A673 (cell line): ENCODE measurements at places on chromosomes 5 and 9. TPM values are rescaled to one million over a fixed set of nuclear protein-coding genes. Genes with fewer than 3 reads are reported as not detected.

- no peaks in the 10 kb centered on the region for H3K36me3 ChIP-seq
- H3K27ac ChIP-seq: no peak overlapping the region
- H3K4me1 ChIP-seq: no peaks in the 10 kb centered on the region
Observed at GRCh38 chr5:1564824-1565736, 41.3 kb upstream of the LPCAT1 start.

The ZNF454 gene
- 2.4 and 3.4 TPM in 2 replicates for total RNA-seq

The RLN2 gene
- total RNA-seq: not detected in 2 replicates

GRCh38 chr5:54672871-54673270, 155.3 kb downstream of the SNX18 start:
- H3K4me3 ChIP-seq: no peak overlapping the region
- no peaks in the 10 kb centered on the region for H3K27me3 ChIP-seq

DNA sequence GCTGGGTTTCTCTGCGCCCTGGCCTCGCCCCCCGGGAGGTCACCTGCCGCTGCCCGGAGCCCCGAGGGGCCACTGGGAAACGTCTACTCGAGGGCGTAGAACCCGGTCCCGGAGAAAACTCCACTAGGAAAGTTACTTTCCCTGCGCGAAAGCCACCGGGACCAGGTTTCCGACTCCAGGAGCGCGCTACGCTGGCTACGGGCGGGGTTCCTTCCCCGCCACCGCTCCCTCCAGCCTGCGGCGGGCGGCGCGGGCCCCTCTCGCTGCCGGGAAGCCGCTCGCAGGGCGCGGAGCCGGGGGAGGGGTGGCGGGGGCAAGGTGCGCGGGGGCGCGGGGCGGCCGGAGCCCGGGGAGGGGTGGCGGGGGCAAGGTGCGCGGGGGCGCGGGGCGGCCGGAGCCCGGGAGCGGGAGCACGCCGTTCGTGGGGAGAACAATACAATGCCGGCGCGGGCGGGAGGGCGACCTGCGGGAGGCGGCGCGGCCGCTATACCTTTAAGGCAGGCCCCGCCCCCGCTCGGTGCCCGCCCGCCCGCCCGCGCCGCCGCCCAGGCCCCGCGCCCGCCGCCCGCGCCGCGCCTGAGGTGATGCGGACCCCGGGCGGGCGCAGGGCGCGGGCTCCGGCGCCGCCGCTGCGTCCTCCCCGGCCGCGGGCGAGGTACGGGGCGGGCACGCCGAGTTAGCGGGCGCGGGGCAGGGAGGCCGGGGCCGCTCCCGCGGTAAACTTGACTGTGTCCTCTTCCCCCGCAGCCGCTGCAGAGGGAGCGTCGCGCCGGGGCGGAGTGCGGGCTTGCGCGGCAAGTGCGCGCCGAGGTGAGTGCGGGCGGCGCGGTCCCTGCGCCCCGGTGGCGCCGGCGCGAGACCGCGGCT, 278.1 kb downstream of the AOPEP start:
- no peaks in the 10 kb centered on the region for H3K36me3 ChIP-seq
- peak overlapping the region; percentile 77 for H3K27ac ChIP-seq
- no peaks in the 10 kb centered on the region for H3K27me3 ChIP-seq
- peak overlapping the region; percentile 78 for H3K4me3 ChIP-seq

DNA sequence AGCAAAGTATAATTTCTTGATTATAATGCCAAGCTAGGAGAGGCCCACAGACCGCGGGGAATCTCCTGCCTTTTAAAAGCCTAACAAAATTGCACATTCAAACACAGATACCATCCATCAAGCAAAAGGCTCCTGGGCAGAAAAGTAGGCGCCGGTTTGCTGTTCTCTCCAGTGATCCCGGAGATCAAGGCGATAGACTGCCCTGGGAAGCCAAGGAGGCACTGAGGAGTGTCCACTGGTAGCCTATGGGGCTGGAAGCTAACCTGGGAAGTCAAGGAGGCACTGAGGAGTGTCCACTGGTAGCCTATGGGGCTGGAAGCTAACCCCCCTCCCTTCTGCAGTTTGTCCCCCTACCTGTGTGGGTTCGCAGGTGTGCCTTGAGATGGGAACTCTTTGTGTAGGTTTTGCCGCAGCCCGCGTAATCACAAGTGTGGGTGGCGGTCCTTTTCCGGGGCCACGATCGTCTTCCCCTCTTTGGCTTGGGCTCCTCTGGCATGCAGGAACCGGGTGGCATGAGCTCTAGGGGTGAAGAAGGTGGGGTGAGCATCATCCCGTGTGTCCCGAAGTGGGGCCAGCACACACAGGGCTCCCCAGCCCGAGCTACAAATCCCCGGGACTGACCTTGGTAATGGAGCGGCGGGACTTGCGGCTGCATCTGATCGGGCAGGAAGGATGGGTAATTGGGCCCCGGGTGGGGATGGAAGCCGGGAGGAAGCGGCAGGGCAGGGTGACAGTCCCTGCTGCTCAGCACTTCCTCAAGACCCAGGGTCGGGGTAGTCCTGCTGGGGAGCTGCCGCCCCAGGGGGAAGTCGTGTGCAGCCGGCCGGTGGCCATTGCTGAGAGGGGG, 2.7 kb downstream of the KLF4 start:
- peaks cover 41% of the 10 kb centered on the region for H3K27me3 ChIP-seq
- H3K36me3 ChIP-seq: no peaks in the 10 kb centered on the region
- peaks cover 22% of the 10 kb centered on the region for H3K4me1 ChIP-seq
- H3K27ac ChIP-seq: no peak overlapping the region

The TJP2 gene
- 7.2 and 10.4 TPM in 2 replicates for total RNA-seq

The FAM81B gene
- not detected in 2 replicates for total RNA-seq

DNA sequence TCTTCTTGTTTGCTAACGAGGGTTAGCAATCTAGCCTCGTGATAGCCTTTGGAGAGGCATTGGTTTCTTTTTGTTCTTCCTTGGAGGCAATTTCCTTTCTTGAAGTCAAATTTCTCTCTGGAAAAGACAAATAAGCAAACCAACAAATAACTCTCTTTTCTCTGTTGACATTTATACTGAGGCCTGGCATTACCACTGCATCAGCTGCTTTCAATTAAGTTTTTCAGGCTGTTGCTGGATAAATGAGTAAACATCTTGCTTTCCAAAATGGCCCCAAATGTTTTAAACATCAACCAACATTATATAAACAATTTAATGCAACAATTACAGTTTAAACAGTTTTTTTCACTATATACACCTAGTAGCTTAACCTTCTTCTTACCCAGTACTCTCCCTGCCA, 264.4 kb downstream of the HTR1A start:
- no peak overlapping the region for H3K27ac ChIP-seq
- H3K27me3 ChIP-seq: no peaks in the 10 kb centered on the region
- DNase-seq: no peak
- no peak overlapping the region for H3K4me3 ChIP-seq
- no peaks in the 10 kb centered on the region for H3K4me1 ChIP-seq
- H3K36me3 ChIP-seq: no peaks in the 10 kb centered on the region

DNA sequence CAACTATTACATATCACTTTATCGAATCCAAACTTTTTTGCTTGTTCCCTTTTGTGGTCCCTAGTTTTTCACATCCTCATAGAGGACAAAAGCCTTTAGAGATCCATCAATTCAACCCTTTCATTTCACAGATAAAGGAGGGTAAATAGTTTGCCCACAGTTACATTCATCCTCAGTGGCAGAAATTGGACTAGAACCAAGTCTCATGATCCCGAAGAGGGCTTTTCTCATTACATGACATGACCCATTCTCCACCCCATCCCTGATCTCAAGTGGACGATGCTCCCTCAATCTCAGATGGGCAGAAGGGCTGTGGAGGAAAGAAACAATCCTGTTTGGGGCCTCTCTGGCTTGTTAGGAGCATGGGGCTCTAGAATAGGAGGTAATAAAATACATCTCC, 23.1 kb downstream of the TICAM2 start:
- H3K4me1 ChIP-seq: peaks cover 4% of the 10 kb centered on the region
- no peak overlapping the region for H3K4me3 ChIP-seq
- H3K36me3 ChIP-seq: no peaks in the 10 kb centered on the region
- no peak overlapping the region for H3K27ac ChIP-seq
- no peak for DNase-seq

The CCT5 gene
- 651 and 675 TPM in 2 replicates for total RNA-seq

DNA sequence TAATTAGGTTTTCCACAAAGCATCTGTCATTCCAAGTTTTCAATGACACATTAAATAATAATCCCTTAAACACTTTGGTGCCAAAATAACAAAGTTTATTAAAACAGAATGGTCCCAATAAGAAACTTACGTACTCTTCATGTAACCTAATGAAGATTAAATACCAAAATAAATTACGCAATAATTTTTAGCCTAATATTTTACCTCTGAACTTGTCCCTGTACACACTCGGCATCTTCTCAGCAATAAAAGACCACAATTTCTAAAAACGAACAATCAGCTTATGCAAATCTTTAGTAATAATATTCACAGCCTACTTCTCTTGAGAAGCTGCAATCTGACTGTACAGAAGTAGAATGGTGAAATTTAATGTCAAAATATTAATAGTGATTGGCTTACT, 163.6 kb downstream of the ZDHHC21 start:
- no peaks in the 10 kb centered on the region for H3K4me1 ChIP-seq
- no peak for DNase-seq
- H3K27ac ChIP-seq: no peak overlapping the region
- no peaks in the 10 kb centered on the region for H3K27me3 ChIP-seq

The SQSTM1 gene
- total RNA-seq: 84.1 and 105 TPM in 2 replicates

- no peaks in the 10 kb centered on the region for H3K4me1 ChIP-seq
- DNase-seq: no peak
- no peak overlapping the region for H3K4me3 ChIP-seq
- H3K27ac ChIP-seq: no peak overlapping the region
- H3K27me3 ChIP-seq: no peaks in the 10 kb centered on the region
- no peaks in the 10 kb centered on the region for H3K36me3 ChIP-seq
Observed at GRCh38 chr9:112049811-112050516, 125.1 kb downstream of the SUSD1 start.

The SNCAIP gene
- not detected in 2 replicates for total RNA-seq

The TAF11L11 gene
- total RNA-seq: 0.64 and 0.85 TPM in 2 replicates

The CDC20B gene
- total RNA-seq: not detected in 2 replicates

The FAXDC2 gene
- total RNA-seq: 0.44 TPM in 1 of 2 replicates, not detected in the other

DNA sequence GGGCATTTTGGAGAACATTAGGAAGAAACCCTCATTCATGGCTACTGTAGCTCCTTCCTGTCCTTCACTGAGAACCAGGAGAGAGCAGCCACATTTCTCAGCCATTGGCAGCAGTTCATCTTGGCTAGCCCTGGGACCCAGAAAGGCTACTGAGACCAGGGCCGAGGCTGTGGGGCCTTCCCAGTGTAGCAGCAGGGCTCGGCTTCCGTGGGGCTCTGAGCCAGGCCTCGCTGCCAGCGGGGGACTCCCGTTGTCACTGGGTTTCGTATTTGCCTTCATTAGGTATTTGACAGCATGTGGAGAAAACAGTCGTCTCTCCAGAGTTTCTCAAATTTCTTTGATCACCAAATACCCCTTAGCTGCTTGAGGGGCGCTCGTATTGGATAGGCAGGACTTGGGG, 37.3 kb upstream of the PRDM12 start:
- H3K36me3 ChIP-seq: peaks cover 78% of the 10 kb centered on the region
- H3K27me3 ChIP-seq: no peaks in the 10 kb centered on the region
- H3K4me3 ChIP-seq: no peak overlapping the region
- DNase-seq: no peak

DNA sequence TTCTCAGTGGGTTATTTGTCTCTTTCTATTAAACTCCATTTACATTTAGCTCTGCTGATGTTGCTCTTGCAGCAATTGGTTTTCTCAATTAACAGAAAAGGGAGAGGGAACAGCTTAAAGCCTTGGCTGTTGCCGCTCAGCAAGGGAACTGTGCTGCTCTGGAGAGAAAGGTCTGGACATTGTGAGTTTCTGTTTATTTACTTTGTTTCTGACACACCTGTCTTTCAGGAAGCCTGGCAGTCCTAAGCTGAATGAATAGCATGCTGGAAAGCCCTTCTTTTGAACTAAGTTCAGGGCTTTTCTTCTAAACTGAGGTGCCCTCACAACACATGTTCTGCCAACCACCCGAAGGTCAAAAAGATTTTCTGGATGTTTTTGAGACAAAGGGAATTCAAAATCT, 491.9 kb downstream of the PDE4D start:
- H3K4me3 ChIP-seq: no peak overlapping the region
- no peaks in the 10 kb centered on the region for H3K4me1 ChIP-seq

DNA sequence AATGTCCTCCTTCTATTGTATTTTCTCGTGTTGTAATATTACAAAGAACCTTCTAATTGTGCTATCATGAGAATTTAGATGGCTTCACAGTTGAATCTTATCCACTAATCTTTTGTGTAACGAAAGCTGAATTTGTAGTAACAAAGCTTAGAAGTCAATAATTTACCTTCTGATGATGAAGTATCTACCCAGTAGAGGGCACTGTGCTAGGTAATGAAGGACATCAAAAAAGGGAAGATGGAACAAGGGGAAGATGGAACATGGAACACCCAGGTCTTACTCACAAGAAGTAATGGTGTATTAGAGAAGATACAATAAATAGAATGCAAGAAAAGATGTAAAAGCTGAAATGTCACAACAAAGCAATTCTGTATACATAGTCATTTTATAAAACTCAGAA, 131.0 kb upstream of the CCNG1 start:
- DNase-seq: peak; percentile 39
- H3K27me3 ChIP-seq: no peaks in the 10 kb centered on the region
- no peak overlapping the region for H3K4me3 ChIP-seq
- no peak overlapping the region for H3K27ac ChIP-seq
- no peaks in the 10 kb centered on the region for H3K36me3 ChIP-seq

The SETX gene
- total RNA-seq: 41.4 and 42.5 TPM in 2 replicates

The SUSD1 gene
- total RNA-seq: 14.9 and 15.5 TPM in 2 replicates

DNA sequence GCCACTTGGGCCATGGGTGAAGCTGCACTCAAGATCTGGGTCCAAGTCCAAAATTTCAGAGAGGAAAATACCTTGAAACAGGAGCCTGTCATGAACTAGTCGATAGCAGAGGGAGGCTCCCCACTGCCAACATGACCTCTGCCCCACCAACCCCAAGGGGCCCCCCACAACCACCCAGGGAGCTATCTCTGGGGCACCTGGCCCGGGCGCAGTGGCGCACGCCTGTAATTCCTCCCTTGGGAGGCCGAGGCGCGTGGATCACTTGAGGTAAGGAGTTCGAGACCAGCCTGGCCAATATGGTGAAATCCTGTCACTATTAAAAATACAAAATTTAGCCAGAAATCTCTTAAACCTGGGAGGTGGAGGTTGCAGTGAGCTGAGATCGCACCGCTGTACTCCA, 20.1 kb upstream of the HMCN2 start:
- no peak for DNase-seq
- H3K36me3 ChIP-seq: no peaks in the 10 kb centered on the region
- no peaks in the 10 kb centered on the region for H3K4me1 ChIP-seq
- H3K27ac ChIP-seq: no peak overlapping the region
- H3K4me3 ChIP-seq: no peak overlapping the region
